Type B pancreatic cell (in vitro differentiated cells): ENCODE measurements at places on chromosomes 3 and 15. TPM values are rescaled to one million over a fixed set of nuclear protein-coding genes. Genes with fewer than 3 reads are reported as not detected.

- no peak for DNase-seq
Observed at GRCh38 chr15:38689522-38689921, 124.9 kb upstream of the RASGRP1 start.

GRCh38 chr3:124413989-124414598 lies 316.2 kb upstream of the UMPS start:
- no peak for DNase-seq

- DNase-seq, result no peak
Observed at GRCh38 chr15:25797035-25797434, 66.1 kb downstream of the ATP10A start.

GRCh38 chr3:58051196-58051595 lies 43.0 kb downstream of the FLNB start:
- no peak for DNase-seq

DNA sequence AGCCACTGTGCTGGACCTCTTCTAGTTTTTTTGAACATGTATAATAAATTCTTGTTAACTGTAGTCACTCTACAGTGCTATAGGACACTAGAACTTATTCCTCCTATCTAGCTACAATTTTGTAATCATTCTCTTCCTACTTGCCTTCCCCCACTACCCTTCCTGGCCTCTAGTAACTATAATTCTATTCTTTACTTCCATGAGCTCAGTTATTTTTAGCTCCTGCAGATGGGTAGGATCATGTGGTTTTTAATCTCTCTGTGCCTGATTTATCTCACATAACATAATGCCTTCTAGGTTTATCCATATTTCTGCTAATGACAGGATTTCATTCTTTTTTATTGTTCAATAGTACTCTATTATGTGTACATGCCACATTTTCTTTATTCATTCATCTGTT lies 113.2 kb upstream of the FGF7 start:
- DNase-seq, result no peak

GRCh38 chr3:166285001-166285400 lies 447.8 kb upstream of the BCHE start:
- DNase-seq, result no peak

DNA sequence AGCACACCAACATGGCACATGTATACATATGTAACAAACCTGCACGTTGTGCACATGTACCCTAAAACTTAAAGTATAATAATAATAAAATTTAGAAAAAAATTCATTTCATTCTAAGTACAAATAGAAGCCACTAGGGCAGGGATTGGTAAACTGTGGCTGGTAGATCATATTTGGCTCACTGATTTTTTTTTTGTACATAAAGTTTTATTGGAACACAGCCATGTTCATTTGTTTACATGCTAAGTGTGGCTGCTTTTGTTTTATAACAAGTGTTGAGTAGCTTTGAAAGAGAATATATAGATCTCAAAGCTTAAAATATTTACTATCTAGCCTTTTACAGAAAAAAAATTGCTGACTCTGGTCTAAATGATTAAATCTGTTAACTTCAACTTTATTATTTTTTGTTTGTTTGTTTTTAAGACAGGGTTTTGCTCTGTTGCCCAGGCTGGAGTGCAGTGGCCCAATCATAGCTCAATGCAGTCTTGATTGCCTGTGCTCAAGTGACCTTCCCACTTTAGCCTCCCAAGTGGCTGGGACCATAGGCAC lies 32.8 kb downstream of the SLC30A4 start:
- no peak for DNase-seq

Gene PLXND1
- total RNA-seq, result 56.9 and 71.0 TPM in 2 replicates

Gene DISP2
- total RNA-seq, result 1.5 and 1.8 TPM in 2 replicates

Gene SEC62
- 85.9 and 101 TPM in 2 replicates for total RNA-seq

Gene NR2F2
- total RNA-seq, result 135 and 270 TPM in 2 replicates

Gene CFAP20DC
- total RNA-seq, result 4.7 and 5.2 TPM in 2 replicates
